Activated gamma-delta T cell treated with anti-CD3 and anti-CD28 coated beads, Interleukin-2, amount 50 U/mL, for 16 hours (primary cell): ENCODE measurements at places on chromosomes 5 and 9.

- DNase-seq = no peak
Observed at GRCh38 chr5:51131266-51131665, 252.0 kb upstream of the ISL1 start.

- no peak for DNase-seq
Observed at GRCh38 chr5:95669540-95669939, 13.3 kb downstream of the SPATA9 start.

- no peak for DNase-seq
Observed at GRCh38 chr5:172561151-172561550, 79.9 kb upstream of the NEURL1B start.

DNA sequence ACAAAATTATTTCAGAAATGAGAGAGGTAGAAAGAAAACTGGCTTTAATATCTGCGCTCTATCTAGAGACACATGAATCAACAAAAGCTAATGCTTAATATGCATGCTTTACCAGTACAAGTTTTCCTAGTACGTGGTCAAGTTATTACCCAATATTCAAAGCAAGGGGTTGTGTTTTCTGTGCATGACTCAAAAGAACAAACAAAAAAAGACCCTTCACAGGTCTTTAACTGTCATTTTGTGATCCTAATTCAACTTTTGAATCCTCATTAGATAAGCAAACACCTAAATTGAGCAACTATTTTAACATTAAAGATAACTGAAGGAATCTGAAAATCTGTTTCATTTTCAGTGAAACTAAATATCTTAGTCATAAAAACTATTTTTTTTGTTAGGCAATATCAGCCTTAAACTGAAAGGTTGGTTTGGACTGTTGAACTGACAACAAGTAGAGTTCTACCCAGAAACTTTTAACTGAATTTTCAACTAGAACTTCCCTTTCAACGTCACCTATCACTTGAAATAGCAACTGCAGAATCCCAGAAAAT is 12.5 kb downstream of the ST8SIA4 start:
- no peak for DNase-seq

DNA sequence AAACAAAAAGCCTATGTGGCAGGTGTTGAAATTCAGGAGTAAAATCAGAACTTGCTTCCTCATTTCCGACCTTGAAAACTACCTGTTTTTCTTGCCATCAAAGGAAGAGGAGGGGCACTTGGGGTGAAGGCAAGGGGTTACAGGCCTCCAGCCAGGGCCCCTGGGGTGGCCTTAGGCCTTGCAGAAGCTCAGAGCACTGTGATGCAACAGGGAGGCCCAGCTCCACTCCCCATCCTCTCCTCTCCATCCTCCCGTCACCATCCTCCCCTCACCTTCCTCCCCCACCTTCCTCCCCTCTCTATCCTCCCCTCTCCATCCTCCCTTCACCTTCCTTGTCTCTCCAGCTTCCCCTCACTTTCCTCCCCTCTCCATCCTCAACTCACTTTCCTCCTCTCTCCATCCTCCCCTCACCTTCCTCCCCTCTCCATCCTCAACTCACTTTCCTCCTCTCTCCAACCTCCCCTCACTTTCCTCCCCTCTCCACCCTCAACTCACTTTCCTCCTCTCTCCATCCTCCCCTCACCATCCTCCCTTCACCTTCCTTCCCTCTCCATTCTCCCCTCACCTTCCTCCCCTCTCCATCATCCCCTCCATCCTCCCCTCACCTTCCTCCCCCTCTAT is 111.6 kb downstream of the WNK2 start:
- DNase-seq = no peak

GRCh38 chr9:12875191-12875590 is 100.4 kb downstream of the LURAP1L start:
- DNase-seq = no peak

DNA sequence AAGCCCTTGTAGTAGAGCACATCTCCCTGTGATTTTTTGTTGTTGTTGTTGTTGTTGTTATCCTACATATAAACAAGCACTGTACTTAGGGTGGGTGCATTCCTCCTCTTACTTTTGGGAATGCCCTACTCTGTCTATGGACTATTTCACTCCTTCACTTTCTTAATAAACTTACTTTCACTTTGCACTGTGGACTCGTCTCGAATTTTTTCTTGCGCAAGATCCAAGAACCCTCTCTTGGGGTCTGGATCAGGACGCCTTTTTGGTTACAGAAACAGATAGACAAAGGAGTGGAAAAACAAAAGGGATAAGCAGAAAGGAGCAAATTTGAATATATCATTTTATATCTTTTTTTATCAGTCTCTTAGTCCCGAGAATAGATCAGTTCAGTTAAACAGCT is 14.4 kb upstream of the PAIP1 start:
- no peak for DNase-seq

DNA sequence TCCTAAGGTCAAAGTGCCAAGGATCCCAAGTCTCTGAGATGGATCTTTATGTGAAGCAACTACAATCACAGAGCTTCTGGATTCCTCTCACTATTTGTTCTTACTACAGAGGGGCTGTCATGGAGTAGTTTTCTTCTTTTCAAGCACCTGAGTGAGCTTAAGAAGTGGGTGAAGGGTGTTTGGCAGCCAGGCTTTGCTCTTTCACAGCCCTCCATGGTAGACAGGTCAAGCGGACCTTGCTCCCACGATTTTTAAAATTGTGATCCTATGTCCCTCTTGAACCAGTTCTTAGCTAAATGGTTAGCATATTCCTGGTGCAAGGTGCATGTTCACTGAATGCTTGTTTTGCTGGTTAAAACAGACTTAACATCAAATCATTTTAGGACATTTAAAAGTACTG is 332.2 kb downstream of the GADD45G start:
- DNase-seq = no peak

- DNase-seq = no peak
Observed at GRCh38 chr5:151092762-151093161, 11.9 kb upstream of the TNIP1 start.

- no peak for DNase-seq
Observed at GRCh38 chr9:135531096-135531495, 9.9 kb downstream of the LCN1 start.

GRCh38 chr9:87479801-87480201 is 17.9 kb upstream of the DAPK1 start:
- DNase-seq = no peak

DNA sequence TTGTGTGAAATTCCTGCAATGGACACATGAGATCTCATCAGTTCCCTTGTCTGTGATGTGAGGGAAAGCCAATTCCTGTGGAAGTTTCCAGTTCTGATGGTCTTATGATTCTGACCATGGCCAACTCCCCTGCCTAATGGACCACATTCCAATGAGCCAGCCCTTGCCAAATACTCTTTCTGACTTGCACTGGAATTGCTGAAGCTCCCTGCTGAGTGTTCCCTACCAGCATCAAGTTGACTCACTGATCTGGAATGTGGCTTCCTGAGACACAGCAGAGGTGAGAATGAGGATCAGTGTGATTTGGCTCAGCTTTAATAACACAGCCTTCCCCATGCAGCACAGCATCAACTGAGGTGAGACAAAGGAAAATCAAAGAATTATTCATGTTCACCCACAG is 427.8 kb downstream of the KDM4C start:
- no peak for DNase-seq

GRCh38 chr5:97891971-97892370 is 708.9 kb upstream of the RIOK2 start:
- DNase-seq = no peak
